Dermis blood vessel endothelial cell (primary cell): ENCODE measurements at places on chromosomes 5 and 9.

DNA sequence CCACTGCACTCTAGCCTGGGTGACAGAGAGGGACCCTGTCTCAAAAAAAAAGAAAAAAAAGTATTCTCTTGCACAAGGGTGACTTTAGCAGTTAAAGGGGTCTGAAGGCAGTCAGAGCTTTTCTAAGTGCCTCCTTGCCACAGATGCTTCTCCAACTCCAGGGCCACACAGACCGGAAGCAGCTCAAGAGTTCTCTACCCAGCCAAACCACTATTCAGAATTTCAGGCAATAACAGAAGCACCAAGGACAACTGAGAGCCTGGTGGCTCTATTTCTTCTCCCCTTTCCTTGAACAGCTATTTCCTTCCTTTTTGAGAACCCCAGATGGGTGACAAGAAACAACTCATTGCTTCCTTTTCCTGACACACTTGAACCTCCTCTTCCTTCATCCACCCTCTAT, 2.2 kb downstream of the FAM219A start:
- DNase-seq = no peak

GRCh38 chr5:42057254-42057690, 132.2 kb downstream of the FBXO4 start:
- peak; percentile 65 for DNase-seq

DNA sequence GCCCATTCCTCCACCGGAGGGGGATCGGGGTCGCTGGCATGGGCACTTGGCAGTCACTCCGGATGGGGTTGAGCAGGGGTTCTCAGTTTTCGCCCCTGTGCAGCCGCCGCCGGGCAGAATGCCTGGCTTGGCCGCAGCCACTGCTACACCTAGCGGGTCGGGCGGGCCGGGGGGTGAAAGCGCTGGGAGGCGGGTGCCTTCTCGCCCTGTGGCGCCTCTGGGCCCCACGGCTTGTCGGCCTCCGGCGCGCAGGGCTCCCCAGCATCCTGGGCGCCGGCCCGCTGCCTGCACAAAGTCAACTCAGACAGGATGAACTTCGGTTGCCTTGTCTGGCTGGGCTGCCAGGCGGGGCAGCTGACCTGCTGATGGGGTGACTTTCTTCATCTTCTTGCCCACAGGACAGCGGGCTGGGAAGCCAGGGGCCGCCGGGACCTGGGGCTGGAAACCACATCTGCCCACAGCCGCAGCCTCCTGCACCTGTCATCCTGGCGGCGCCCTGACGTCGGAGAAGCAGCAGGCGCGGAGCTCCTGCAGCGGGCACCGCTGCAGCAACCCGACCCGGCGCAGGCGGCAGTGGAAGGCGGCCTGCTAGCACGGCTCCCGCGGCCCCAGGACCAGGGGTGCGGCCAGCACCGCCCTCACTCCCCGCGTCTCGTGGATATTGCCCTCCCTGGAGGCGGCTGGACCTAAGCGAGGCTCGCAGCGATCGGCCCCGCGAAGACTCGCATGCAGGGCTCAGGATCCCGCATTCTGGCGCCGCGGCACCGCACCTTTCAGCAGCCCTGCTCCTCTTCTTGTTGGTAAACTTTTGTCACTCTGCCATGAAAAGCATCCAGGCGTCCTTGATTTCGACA, 1.3 kb upstream of the ANKRD18A start:
- peak; percentile 18 for DNase-seq

GRCh38 chr5:137872466-137872865, 4.8 kb downstream of the MYOT start:
- no peak for DNase-seq

DNA sequence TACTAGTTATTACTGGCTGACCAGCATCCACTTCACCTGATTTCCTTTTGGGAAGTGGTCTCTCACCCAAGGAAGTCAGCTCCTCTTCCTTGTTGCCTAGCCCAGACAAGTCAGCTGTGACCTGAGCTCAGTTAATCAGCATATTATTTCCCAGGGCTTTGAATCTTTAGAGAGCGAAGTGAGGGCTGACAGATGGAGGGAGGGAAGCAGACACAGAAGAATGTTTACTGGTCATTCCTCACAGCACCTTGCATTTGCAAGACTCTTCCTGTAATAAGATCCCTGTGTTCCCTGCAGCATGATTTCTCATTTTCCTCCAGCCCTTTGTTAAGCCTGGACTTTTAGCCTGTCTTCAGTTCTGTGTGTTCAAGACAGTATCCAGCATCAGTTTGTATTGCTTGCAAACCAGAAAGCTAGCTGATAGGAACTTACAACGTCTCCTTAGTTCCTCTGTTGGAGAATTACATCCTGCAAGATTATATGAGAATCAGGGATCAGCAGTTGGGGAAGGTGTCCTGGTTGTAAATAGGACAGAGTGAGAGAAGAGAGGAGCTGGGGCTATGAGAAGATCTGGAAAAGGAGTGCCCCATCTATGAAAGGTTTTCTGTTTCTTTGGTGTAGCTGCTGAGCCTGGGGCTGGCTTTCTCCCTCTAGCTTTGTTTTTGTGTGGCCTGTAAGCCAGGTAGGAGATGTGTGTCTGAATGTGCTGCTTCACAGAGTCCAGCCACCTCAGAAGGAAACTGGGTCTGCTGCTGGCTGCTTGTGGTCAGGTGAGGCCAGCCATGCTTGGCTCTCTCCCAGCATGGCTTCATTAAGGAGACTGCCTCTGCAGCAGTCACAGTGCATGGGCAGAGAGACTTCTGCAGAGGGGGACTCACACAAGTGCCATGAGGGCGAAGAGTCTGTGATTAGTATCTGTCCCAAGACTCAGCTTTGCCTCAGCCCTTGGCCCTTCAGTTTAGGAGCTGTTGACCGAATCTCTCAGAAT, 50.3 kb downstream of the MAN2A1 start:
- DNase-seq = peak; percentile 21

DNA sequence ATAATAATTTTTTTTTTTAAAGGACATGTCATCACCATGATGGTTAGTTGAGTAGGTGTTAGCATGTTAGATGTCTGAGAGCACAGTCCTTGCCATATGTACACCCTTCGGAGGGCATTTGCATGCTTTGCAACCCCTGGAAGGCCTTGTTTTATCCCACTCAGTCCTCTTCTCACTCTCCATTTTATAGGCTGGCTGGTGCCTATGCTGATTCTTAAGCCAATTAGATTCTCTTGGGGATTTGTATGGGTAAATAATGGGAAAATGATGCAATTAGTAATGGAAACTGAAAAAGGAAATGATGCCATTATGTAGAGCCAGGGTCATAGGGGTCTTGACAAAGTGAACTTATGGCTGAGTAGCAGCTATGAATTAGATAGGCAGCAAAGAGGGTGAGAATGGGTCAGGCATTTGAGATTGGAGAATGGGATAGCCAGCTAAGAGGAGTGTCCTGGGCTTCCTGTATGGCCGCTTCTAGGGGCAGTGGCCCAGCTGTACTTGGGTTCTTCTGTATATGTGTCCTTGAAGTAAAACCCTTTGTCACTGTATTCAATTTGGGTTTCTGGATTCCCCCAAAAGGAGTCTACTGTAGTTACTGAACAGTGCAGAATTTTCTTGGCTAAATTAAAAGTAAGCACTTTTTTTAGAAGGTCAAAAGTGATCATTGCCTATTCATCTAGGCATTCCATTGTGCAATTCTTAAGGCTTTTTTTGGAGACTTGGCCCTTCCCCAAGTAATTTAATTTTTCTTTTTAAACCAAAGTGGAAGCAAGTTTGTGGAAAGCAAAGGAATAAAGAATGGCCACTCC, 31.6 kb downstream of the LRRTM2 start:
- peak; percentile 21 for DNase-seq

DNA sequence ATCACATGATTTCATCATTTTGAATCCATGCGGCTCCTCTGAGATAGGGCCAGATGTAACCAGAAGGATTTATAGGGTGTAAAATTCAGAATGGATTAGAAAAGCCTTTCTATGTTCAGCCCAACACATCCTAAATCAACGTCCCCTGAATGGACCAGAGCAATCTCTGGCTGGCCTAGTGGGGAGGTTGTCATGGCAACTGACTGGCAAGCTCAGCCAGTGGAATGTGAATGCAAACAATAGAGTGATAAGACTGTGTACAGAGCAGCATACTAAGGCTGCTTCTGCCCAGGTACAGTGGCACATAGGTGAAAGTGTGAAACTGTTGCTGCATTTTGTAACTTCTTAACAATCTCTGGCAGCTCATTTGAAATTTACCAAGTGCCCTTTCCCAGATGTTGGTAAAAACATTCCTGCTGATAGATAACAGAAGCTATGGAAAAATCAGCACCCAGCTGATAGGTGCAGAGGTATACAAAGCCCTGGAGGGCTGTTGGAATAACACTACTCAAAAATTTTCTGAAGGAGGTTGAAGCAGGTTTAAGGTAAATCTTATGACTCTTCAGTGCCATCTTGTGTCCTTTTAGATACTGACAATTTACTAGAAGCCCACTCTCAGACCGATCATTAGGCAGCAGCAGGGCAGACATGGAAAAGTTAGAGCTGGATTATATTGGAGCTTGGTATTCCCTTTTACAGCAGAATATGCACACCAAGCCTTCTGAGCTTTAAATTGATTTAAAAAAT, 267.2 kb downstream of the RAB3C start:
- peak; percentile 66 for DNase-seq

- DNase-seq = peak; percentile 68
These were observed 55.6 kb upstream of the LMX1B start for GRCh38 chr9:126558051-126558665.

DNA sequence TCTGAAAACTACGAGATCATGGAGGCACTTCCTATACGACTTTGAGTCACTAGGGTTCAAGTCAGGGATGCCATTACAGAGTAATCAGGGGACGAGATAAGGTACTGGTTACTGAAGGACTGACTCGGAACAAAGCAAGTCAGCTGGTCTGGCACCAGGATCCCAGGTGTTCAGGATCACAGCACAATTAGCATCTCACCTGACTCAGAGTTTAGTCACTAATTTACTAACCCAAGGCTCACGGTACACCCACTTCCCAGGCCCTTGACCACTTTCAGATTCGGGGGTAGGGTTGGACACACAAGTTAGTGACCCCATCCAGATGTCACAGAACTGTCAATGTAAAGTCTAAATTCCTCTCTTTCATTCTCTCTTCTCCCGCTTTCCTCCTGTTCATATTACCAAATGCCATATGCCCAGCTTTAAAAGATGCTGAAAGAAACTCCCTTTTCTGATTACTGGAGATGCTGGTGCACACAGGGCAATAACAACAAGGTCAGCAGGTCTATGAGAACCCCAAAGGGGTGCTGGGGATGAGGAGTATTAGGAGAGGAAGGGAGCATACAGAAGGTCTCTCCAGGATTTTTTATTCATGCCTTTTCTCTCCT, 657.8 kb downstream of the TLE1 start:
- no peak for DNase-seq

DNA sequence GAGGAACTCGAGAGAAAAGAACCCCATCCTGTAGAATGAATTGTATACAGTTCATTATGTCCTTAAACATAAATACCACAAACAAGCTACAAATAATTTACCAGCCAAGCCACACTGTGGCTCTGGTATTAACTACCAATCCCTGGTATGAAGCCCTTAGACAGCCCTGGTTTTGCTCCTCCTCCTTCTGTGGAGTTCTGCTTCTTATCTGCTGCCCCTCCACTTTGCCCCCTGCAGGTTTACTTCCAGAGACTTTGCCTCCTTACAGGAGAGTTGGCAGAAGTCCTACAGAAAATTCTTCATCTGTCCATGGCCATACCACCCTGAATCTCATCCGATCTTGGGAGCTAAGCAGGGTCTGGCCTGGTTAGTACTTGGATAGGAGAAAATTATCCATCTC, 219.8 kb downstream of the ACTL7B start:
- DNase-seq = no peak

DNA sequence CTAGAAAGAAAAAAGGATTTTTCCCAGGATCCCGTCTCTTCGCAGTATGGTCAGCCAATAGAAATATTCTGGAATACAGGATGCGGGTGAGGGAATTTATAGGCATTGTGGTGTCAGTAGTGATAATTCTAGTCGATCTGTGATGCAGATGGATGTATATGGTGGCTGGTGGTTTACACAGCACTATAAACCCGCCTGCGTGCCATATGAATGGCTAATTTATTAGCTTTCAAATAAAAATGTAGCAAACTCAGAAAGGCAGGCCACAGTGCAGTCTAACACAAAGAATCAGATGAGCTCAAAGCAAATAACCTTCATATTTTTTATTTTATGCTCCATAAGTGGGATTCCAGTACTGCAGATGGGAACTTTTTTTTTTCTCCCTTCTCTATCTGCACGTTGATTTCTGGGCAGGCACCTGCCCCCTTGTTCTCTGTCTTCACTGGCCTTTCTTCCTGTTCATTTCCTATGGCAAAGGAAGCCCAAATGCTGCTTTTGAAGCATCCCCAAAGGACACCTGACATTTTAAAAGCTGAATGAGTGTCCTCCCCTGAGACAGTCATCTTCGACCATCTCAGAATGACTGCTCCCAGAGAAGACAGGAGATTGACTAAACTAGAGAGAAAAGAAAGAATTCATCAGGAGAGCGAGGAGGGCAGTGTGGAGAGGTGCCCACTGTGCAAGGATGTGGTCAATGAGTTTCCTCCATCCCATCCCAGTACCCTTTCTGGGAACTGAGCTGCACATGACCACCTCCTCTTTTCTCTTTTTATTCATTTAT, 52.1 kb downstream of the SEMA6A start:
- DNase-seq = no peak

- no peak for DNase-seq
These were observed 185.6 kb downstream of the C9orf50 start for GRCh38 chr9:129435291-129435690.

DNA sequence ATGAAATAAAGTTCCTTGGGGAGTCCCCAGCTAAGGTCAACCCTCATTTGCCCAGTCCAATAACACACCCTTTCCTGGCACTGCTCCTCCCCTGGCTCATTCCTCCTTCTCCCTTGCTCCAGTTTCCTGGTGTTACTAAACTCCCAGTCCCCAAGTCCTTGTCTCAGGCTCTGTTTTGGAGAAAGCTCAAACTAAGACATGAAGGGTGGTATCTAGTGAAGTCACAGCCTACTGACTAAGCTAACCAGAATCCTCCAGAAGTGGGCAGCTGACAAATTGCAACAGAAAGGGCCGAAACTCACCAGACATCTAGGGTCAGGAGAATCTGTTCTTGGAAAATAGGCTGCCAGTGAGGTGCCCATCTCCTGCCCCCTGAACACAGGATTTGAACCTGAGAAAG, 118.7 kb upstream of the NEK6 start:
- DNase-seq = no peak

DNA sequence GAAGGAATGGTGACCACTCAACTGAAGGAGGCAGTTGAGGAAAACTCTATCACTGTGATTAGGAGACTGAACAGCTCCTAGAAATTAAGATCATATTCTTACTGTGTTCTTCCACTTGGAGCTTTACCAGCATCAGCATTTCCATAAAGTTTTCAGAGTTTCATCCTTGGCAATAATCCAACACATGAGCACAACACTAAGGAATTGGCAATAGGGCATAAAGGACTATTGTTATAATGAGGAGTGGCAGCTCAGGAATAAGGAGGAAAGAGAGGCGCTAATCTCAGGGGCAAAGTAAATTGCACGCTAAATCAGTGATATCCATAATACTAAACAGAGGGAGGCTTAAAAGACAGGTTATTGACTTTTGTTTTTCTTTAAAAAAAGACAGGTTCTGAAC, 338.9 kb downstream of the EFNA5 start:
- peak; percentile 40 for DNase-seq

DNA sequence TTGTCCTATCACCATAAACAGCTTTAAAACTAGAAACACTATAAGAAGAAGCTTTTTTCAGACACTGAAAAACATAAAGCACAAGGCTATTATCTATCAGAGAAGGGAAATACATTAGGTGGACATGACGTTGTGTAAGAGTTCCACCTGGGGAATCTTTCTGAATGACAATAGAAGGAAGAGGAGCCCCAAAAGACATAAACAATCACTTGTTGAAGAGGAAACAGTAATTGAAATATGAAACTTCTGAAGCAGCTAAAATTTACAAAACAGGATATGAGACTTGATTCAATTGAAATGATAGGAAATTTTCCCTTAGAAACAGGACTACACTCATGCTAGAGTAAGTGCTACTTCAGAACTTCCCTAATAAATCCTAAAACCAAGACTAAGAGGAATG, 933.6 kb downstream of the EFNA5 start:
- DNase-seq = peak; percentile 5
